ENCODE measurements at places on chromosomes 13 and 19. TPM values are rescaled to one million over a fixed set of nuclear protein-coding genes. Genes with fewer than 3 reads are reported as not detected.

DNA sequence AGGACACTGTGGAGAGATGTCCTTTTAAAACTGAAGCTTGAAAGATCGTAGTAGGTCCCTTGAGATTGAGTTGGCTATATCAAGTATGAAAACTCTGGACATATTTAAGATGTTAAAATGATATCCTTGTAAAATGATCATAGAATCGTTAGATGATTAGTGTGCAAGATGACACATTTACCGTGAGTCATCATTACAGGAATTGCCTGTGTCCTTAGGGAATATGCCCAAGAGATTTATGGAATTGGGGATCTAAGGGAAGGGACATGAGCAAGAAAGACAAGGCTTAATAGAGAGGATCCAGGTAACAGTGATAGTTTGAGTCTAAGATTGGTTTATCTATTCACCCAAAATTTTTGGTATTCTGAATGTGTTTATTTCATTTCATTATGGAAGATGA, 233.7 kb downstream of the GPC5 start:
- peak; percentile 12 for DNase-seq

DNA sequence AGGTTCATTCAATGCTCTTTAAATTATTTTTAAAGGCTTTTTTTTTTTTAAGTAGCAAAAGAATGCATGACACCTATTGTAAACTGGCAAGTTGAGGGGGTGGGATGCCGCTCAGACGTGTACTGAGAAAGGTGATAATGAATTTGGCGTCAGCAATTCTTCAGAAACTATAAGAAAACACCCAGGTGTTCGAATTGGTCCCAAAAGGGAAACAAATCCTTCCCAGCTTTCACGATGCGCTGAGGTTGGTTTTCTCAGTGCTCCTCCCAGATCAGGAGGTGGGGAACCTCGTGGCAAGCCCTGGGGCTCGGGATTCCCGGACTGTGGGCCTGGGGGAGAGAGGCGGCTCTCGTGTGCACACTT, 543 bp upstream of the FAM124A start:
- DNase-seq: no peak

GRCh38 chr13:70080012-70080411, 27.6 kb upstream of the ATXN8OS start:
- DNase-seq: no peak

DNA sequence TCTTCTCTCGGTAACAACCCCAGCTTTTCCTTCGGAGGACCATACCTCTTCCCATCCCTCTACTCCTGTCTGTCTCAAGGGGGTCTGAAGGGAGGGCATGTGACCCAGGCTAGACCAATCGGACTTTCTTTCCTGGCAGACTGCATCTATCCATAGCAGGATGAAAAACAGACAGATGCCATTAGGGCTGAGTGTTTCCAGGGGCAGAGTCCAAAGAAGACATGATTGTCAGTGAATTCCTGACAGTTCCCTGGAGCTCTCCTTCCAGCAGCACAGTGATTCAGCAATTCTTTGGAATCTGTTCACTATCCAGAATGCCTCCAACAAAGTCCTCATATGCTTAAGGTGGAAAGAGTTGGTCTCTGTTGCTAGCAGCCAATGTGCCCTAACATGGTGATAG, 189.8 kb downstream of the KCTD12 start:
- peak; percentile 51 for DNase-seq

The ATXN8OS gene
- not detected for total RNA-seq

The TBXA2R gene
- 0.36 TPM for total RNA-seq

The OR7G3 gene
- total RNA-seq: not detected

The PLPPR3 gene
- 0.56 TPM for total RNA-seq

The ZNF492 gene
- 1.4 TPM for total RNA-seq

The BLVRB gene
- 65.2 TPM for total RNA-seq

The CRB3 gene
- not detected for total RNA-seq

The ANO8 gene
- 1.7 TPM for total RNA-seq

Measured in IMR-90 (cell line).